WTC11 (cell line): ENCODE measurements at places on chromosomes 7 and 10. TPM values are rescaled to one million over a fixed set of nuclear protein-coding genes. Genes with fewer than 3 reads are reported as not detected.

DNA sequence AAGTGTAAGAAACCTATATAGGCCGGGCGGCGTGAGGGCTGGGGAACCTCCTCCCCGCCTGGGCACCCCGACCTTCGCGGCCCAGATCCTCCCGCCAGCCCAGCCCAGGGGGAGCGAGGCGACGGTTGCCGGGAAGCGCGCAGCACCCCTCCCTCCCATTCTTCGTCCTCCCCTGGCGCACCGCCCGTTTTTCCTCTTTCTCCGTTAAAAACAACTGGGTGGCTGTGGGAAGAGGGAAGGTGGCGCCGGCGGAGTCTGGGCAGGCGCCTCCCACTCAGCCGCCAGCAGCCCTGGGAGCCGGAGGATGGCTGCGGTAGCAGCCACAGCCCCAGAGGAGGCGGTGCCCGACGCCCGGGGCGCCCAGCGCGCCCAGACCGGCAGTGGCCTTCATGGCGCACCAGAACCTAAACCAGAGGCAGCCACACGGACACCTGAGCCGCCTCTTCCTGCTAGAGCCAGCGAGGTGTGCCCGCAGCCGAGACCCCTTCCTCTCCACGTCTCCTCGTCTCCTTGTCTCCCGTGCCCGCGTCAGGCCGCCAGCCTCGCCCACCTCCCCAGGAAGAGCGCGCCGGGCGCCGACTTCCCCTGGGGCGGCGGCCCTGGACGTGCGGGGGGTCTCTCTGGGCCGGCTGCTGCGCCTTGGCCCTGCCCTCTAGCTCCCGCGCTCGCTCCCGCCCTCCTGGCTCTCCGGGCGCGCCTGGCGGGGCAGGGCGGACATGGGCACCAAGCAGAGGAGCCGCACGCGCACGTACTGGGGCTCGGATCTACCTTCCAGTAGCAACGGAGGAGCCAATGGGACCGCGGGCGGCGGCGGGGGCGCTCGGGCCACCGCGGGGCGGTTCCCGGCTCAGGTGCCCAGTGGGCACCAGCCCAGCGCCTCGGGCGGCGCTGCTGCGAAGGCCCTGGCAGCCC is 32.8 kb upstream of the SFTPD start:
- DNase-seq, result peak; percentile 66

- DNase-seq, result no peak
These were observed 42.9 kb upstream of the ZNF716 start for GRCh38 chr7:57407125-57407524.

- DNase-seq, result no peak
These were observed 140.9 kb downstream of the DNAJB6 start for GRCh38 chr7:157477550-157478212.

DNA sequence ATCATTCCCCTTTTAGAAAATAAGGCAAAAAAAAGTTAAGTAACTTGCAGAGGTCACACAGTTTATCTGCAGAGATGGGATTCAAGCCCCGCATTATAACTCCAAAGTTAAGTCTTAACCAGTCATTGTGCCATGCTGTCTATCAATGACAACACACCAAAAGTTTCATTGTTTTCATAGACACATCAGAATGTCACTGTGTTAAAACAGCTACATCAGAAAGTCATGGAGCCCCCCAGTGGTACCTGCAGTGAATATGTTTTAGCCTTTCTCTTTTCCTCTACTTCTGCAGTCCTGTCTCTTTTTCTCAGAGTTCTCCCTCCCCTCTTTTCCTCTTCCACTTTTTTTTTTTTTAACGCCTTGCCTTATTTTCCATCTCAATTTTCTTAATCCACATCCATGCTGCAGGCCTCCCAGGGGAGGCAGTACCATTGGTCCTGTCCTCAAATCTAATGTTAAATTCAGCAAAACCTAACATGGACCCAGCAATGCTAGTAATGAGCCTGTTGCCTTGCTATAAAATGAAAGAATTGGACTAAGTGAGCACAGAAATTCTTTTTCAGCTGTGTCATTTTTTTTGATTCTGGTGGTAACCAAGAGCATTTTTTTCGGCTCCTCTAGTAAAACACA is 3.8 kb upstream of the NRCAM start:
- no peak for DNase-seq

DNA sequence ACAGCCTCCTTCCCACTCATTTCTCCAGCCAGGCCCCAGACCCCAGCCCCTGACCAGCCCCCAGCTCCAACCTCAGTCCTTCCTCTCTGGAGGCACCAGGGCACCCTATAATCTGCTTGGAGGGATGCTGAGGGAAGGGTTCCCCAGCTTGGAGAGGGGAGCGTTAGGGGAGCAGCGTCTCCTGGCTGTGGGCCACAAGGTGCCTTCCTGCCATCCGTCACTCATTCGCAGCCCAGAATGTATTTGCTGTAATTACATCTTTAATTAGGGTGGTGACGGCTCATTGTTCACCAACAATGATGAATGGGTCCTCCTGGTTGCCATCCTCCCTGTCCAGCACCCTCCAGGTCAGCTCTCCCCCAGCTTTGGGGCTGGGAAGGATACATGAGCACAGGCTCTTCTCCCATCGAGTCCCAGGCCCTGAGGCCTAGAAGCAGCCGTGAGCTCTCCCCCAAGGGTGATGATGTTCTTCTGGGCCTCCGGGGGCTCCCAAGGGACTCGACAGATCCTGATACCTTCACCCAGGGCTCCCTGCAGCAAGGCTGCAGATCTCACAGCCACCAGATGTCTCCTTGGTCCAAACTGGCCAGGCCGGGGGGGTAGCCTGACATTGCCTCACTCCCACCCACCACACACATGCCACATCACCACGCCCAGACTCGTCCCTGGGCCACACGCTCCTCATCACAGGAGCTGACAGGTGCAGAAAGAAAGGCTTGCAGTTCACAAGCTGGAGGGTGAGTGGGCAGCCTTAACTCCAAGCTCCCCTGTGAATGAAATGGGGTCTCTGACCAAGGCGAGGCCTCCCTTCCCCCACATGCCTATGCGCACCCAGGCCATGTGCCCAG is 26.8 kb downstream of the POLL start:
- no peak for DNase-seq

DNA sequence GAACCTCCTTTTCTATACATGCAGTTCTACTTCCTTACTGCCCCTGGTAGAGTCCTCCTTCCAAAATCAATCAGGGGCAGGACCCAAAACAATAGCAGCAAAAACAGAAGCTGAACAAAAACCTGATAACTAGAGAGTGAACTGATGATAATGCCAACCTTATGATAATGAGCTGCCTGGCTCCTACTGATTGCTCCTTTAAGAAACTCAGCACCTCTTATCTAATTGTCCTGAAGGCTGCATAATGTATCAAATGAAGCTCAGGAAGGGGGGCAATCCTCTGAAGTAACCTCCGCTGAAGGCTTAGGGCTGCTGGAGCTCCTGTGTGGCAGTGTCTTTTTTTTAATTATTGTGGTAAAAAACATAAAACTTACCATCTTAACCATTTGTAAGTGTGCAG is 257.0 kb downstream of the PHTF2 start:
- no peak for DNase-seq

- no peak for DNase-seq
These were observed 409.2 kb upstream of the KLF6 start for GRCh38 chr10:4194231-4194630.

GRCh38 chr10:131908151-131908550 is 7.3 kb downstream of the PPP2R2D start:
- no peak for DNase-seq

GRCh38 chr7:138382862-138383565 is 77.0 kb upstream of the TRIM24 start:
- no peak for DNase-seq

DNA sequence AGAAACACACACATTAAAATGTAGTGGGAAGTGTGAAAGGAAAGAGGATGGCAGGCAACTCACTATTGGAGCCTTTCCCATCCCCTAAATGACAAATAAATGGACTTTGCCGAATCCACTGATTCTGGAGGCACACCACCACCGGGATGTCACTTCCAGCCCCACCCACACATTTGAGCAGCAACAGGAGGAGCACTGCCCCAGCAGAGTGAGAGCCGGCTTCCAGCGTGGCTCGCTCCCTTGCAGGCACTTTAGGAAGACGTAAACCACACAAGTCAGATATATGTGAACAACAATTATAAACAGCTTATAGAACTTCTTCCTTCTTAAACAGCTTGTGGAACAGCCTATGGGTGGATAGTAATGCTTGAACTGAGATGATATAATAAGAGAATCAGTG is 191.0 kb downstream of the DGKI start:
- no peak for DNase-seq

DNA sequence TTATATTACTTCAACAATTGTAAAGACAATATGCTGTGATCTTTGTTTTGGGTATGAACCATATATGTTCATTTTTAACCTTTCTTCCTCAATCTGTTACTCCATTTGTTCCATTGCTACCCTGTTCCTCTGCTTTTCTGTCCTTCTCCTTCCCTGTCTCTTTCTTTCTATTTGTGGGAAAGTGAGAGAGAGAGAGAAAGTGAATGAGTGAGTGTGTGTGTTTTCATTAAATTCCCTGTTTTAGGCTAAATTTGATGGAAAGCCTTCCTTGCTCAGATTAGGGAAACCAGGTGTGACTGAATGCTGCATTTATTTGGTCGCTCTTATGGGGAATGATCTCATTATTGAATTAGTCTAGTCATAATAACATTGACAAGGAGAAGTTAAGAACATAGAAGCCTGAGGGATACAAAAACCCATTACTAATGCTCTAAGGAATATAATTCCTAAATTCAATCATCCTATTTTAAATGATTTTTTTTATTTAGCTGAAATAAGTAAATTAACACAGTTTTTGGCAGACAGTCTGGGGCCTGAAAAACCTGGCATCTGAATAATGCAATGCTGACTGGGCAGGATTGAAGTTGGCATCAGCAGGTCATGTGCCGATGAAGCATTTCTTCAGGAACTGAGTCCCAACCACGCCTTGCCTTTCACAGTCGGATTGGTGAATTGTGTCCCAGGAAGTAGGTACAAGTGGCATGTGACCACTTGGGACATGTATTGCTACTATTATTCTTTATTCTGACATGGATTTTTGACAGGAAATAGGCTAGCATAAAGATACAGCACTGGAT is 117.6 kb upstream of the LRGUK start:
- no peak for DNase-seq

Gene FGF8
- total RNA-seq, result 14.0 to 28.9 TPM (median 16.4 TPM) in 3 replicates

Gene UTF1
- 140 to 196 TPM (median 143 TPM) in 3 replicates for total RNA-seq

Gene C7orf57
- 0.39 to 0.90 TPM (median 0.60 TPM) in 3 replicates for total RNA-seq

Gene GOLGA7B
- total RNA-seq, result 0.07 to 0.24 TPM (median 0.07 TPM) in 3 replicates
